ENCODE measurements at places on chromosomes 3 and 15. TPM values are rescaled to one million over a fixed set of nuclear protein-coding genes. Genes with fewer than 3 reads are reported as not detected.

GRCh38 chr15:84885801-84886200, 1.3 kb downstream of the SLC28A1 start:
- no peaks in the 10 kb centered on the region for H3K27me3 ChIP-seq
- H3K36me3 ChIP-seq: no peaks in the 10 kb centered on the region

Gene DCLK3
- total RNA-seq: not detected

Gene ANKUB1
- not detected for total RNA-seq

Gene LIPC
- total RNA-seq: 0.30 TPM

- DNase-seq: no peak
- no peaks in the 10 kb centered on the region for H3K36me3 ChIP-seq
- H3K27ac ChIP-seq: no peak overlapping the region
- no peaks in the 10 kb centered on the region for H3K27me3 ChIP-seq
- no peaks in the 10 kb centered on the region for H3K4me1 ChIP-seq
These were observed 96.0 kb downstream of the MEGF11 start for GRCh38 chr15:66157507-66157906.

Gene MB21D2
- total RNA-seq: 13.9 TPM

Gene DMXL2
- 12.6 TPM for total RNA-seq

DNA sequence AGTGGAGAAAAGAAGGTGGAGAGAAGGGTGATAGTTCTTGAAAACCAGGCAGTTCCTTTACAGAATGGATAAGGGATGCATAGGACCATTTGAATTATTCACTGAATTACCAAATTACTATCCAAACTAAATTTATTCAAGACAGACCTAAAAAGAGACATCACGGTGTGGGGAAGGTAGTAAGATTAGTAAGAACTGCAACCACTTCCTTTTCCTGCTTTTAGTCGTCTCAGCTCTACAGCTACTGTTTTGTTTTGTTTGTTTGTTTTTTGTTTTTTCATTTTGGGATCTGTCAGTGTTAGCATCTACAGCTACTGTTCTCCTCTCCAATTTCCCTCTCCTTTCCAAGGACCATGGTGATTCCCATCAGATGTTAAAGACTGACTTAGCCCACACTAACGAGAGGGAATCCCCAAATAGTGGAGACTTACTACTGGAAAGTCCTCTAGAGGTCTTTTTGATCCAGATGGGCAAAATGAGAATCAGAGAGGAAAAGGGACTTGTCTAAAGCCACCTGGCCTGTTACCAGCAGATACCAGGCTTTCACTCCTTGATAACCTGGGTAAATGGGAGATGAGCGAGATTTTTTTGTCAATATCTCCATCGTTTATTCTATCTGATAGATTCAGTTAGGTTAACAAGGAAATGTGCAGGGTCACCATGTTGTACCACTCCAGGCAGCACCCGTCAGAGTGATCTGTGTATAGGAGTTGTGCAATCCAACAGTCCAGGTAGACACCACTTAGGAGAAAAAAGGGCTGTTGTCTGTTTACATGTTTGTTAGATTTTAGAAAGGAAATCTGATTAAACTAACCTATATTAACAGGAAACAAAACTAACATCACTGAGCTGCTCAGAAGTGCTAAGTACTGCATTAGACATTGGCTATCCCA, 6.0 kb downstream of the HCLS1 start:
- no peaks in the 10 kb centered on the region for H3K4me1 ChIP-seq
- DNase-seq: no peak
- no peaks in the 10 kb centered on the region for H3K27me3 ChIP-seq
- H3K27ac ChIP-seq: no peak overlapping the region
- no peak overlapping the region for H3K4me3 ChIP-seq

Gene TMEM108
- not detected for total RNA-seq

Gene ZNF860
- 0.36 TPM for total RNA-seq

DNA sequence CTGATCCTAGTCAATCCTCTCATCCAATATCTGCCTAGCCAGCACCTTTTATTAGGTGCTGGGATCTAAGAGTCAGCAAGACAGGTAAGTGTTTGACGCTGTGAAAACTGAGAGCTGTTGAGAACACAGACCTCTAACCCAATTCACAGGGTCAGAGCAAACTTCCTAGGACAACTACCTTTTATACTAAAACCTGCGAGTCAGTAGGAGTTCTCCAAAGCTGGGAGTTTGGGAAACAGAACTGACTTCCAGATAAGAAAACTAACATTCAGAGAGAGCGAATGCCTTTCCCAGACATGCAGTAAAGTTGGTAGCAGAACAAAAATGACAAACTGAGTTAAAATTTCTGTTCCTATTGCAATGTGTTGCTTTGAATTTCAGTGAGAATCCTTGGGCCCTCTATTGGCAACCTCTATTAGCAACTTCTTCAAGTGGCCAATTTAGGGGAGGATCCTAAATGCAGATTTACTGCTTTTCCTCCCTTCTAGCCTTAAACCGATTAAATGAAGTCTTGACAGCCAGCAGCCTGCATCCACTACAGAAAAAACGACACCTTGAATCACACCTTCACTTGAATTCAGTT, 11.3 kb downstream of the NR2E3 start:
- H3K36me3 ChIP-seq: no peaks in the 10 kb centered on the region
- DNase-seq: no peak
- H3K27ac ChIP-seq: no peak overlapping the region
- H3K27me3 ChIP-seq: no peaks in the 10 kb centered on the region

DNA sequence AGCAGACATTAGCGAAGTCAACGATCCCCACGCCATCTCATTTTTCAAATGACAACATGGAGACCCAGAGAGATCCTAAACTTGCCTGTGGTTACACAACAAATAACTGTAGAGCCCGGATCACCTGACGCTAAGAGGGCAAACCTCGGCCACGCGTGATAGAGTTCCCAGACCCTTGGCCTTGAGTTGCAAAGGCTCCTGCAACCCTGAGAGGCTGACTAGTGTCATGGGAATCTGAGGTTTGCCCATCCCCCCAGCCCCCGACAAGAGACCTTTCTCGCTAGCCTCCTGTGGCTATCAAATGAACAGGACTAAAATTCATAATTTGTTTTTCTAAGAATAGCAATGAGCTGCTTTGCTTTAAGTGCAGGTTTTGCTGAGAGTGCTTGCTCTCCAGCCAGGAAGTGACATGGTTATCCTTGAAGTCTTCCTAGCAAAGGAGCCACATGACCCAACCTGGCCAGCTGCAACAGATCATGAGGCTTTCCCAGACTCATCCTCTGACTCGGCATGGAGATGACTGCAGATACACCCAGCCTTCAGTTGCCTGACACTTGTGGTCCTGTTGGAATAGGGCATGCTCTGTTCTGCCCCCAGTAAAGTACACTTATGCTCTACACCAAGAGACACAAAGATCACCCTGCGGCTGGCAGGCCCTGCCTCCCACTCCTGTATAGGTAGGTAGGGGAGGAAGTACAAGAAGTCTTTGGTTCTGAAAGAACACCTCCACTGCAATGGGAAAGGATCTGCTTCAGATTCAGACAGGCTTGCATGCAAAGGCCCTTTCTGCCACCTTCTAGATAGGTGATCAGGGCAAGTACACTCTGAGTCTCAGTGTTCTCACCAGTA, 36.0 kb downstream of the MCF2L2 start:
- H3K27ac ChIP-seq: no peak overlapping the region
- H3K4me1 ChIP-seq: peaks cover 2% of the 10 kb centered on the region
- H3K4me3 ChIP-seq: no peak overlapping the region
- H3K27me3 ChIP-seq: no peaks in the 10 kb centered on the region
- no peaks in the 10 kb centered on the region for H3K36me3 ChIP-seq
- DNase-seq: peak; percentile 21

DNA sequence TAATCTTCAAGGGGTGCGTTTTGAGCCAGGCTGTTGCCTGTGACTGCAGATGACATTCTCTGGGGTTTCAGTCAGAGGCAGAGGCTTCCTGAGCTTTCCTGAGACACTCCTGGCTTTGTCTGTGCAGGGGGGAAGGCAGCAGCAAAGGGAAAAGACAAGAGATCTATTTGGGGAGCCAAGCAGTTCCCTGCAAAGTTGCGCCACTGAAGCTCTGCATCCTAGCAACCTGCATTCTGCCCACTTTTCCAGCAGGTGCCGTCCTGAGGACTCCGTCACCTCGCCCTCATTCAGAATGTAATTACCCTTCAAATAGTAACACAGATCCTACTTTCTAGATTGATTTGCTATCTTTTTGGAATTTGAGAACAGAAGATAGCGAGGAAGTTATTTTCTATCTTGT, 1.9 kb upstream of the TMEM158 start:
- H3K4me1 ChIP-seq: no peaks in the 10 kb centered on the region
- H3K36me3 ChIP-seq: no peaks in the 10 kb centered on the region
- no peak for DNase-seq
- H3K27ac ChIP-seq: no peak overlapping the region
- no peak overlapping the region for H3K4me3 ChIP-seq

DNA sequence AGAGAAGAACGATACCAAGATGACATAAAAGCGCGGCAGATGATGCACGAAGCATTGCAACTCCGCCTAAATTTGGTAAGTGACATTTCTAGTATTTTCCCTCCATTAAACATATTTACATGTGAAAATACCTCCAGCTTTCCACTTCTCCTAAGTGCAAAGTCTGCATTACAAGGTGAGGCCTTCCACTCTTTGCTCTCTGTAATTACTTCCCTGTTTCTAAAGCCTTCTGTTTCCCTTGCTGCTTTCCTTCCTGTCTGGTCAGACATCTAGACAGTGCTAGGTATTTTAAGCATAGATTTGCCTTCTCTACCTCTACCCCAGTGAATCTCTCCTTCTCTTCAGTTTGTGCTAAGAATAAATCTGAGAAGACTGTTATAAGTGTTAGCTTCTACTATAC, 1.9 kb downstream of the P2RY12 start:
- H3K27me3 ChIP-seq: no peaks in the 10 kb centered on the region
- DNase-seq: no peak
- H3K36me3 ChIP-seq: no peaks in the 10 kb centered on the region
- no peak overlapping the region for H3K4me3 ChIP-seq
- no peak overlapping the region for H3K27ac ChIP-seq

Gene BCL6
- total RNA-seq: 53.1 TPM

Gene FBXW12
- total RNA-seq: 0.46 TPM

- H3K4me1 ChIP-seq: no peaks in the 10 kb centered on the region
- no peak overlapping the region for H3K4me3 ChIP-seq
- no peaks in the 10 kb centered on the region for H3K27me3 ChIP-seq
- no peak for DNase-seq
- no peaks in the 10 kb centered on the region for H3K36me3 ChIP-seq
These were observed 22.4 kb downstream of the B3GNT5 start for GRCh38 chr3:183275418-183275817.

Gene ARPP21
- total RNA-seq: not detected

DNA sequence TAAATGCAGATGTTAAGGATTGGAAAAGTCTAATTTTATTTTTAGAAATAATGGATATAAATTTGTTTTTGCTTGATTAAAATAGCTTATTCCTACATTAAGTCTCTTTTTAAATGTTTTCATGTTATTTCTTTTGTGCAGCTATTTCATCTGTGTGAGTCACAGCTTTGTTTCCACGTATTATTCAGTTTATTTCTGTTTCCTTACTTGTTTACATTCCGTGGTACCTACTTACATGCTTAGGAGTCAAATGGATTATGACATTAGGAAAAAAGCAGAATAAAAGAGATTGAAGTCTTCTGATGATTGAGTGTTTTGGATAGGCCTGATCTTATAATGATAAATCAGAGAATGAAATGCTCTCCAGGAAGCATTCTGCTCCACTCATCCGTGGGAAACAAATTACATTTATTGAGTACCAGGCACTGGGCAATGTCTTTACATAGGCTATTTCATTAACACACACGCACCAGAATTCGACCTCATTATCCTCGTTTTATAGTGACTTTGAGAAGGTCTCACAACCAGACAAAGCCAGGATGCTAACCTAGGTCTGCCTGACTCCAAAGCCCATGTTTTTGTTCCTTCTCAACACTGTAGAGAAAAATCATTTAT, 38.1 kb upstream of the RASA2 start:
- no peak for DNase-seq
- H3K4me1 ChIP-seq: peaks cover 1% of the 10 kb centered on the region
- no peak overlapping the region for H3K4me3 ChIP-seq
- no peak overlapping the region for H3K27ac ChIP-seq
- no peaks in the 10 kb centered on the region for H3K27me3 ChIP-seq
- no peaks in the 10 kb centered on the region for H3K36me3 ChIP-seq

GRCh38 chr3:157255797-157256196, 95.8 kb upstream of the CCNL1 start:
- H3K27me3 ChIP-seq: no peaks in the 10 kb centered on the region
- DNase-seq: no peak
- H3K4me3 ChIP-seq: no peak overlapping the region
- no peaks in the 10 kb centered on the region for H3K4me1 ChIP-seq
- no peaks in the 10 kb centered on the region for H3K36me3 ChIP-seq
- H3K27ac ChIP-seq: no peak overlapping the region

GRCh38 chr3:30002797-30003196, 603.6 kb upstream of the TGFBR2 start:
- no peaks in the 10 kb centered on the region for H3K36me3 ChIP-seq
- no peak for DNase-seq
- H3K4me1 ChIP-seq: no peaks in the 10 kb centered on the region

DNA sequence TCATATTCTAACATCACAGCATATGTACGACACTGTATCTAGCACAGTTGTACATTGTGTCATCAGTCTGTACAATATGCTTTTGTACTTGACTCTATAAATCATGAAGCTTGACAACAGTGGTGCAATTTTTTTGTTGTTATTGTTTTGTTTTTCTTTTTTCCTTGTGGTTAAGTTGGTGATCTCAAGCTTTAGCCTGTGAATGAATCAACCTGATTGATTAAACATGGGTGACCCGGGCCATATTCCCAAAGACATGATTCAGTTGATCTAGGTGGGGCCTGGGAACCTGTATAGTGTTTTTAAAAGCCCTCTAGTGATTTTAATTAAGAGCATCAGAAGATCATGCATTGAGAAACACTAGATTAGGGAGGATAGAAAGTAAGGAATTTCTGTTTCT, 101.8 kb upstream of the AADACL2 start:
- no peaks in the 10 kb centered on the region for H3K36me3 ChIP-seq
- H3K4me3 ChIP-seq: no peak overlapping the region
- H3K4me1 ChIP-seq: no peaks in the 10 kb centered on the region
- no peak overlapping the region for H3K27ac ChIP-seq
- no peaks in the 10 kb centered on the region for H3K27me3 ChIP-seq

Gene PLSCR2
- not detected for total RNA-seq

Gene TNK2
- 17.0 TPM for total RNA-seq

Gene WDR49
- 2.7 TPM for total RNA-seq

- H3K27ac ChIP-seq: no peak overlapping the region
- H3K4me1 ChIP-seq: no peaks in the 10 kb centered on the region
- no peaks in the 10 kb centered on the region for H3K27me3 ChIP-seq
- no peak overlapping the region for H3K4me3 ChIP-seq
- no peak for DNase-seq
- H3K36me3 ChIP-seq: no peaks in the 10 kb centered on the region
These were observed 169.6 kb downstream of the B3GALNT1 start for GRCh38 chr3:160935413-160936095.

GRCh38 chr3:98697225-98697624, 65.9 kb upstream of the ST3GAL6 start:
- no peak overlapping the region for H3K4me3 ChIP-seq
- H3K4me1 ChIP-seq: no peaks in the 10 kb centered on the region
- H3K27ac ChIP-seq: no peak overlapping the region
- no peaks in the 10 kb centered on the region for H3K36me3 ChIP-seq
- H3K27me3 ChIP-seq: no peaks in the 10 kb centered on the region

GRCh38 chr15:59941612-59942011, 62.5 kb upstream of the FOXB1 start:
- no peaks in the 10 kb centered on the region for H3K4me1 ChIP-seq
- H3K27me3 ChIP-seq: no peaks in the 10 kb centered on the region
- DNase-seq: no peak
- H3K36me3 ChIP-seq: no peaks in the 10 kb centered on the region
